ENCODE measurements at places on chromosomes 1 and 21.

GRCh38 chr1:230976825-230977747 is 1.6 kb downstream of the TTC13 start:
- DNase-seq, result no peak

DNA sequence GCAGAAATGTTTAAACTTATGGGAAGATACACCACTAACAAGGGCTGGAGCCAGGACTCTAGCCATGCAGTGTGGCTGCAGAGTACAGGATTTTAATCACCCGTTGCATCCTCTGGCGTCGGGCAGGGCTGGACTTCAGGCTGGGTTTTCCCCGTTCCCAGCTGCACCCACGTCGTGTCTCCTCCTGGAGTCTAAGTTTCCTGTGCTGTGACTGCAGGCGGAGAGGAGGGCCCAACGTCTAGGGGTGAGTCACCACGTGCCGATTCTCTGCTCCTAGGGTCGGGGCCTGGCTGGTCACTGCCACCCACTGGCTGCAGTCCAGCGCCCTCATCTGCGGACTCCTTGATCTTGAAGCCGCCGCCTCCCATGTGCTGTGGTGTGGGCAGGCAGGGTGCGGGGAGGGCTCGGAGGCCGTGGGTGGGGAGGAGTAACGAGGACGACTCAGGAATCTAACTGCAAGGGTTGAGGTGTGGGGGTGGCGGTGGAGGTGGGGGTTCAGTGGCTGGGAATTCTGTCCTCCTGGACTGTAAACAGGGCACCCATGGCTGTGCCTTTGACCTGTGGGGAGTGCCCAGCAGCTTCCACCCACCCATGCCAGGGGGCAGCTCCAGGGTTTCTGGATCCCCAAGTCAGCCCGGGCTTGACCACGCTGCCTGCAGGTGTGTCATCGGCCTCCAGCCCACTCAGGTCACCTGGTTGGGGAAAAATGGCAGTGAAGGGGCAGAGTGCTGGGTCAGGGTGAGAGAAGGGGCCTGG is 77.8 kb downstream of the ALPL start:
- peak; percentile 94 for DNase-seq

GRCh38 chr1:85480566-85480965 is 15.6 kb upstream of the DDAH1 start:
- DNase-seq, result no peak

DNA sequence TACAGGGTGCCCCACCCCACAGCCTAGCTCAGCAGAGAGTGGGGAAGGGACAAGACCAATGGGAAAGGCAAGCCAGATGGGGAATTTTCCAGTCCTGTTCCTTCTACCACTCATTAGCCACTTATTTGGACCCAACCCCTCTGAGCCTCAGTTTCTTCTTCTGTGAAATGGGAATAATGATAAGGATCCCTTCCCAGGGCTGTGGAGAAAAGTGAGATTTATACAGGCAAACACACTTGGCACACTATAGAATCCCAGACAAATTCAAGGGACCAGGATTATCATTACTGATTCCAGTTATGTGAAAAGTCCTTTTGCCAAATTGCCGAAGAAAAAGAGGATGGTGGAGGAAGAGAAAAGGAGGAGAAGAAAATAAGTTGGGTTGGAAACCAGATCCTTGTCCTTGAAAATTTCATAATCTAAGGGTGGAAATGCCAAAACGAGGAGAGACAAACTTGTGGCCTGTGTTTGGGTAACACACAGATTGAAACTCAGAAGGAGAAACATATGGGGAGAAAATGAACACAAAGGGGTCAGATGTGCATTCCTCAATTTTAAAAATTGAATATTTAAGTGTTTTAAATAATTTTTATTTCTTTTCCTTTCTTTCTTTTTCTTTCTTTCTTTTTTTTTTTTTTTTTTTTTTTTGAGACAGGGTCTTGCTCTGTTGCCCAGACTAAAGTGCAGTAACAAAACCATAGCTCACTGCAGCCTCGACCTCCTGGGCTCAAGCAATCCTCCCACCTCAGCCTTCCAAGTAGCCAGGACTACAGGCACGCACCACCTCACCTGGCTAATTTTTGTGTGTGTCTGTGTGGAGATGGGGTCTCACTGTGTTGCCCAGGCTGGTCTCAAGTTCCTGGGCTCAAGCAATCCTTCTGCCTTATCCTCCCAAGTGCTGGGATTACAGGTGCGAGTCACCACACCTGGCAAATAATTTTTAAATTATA is 9.6 kb downstream of the CAPN2 start:
- DNase-seq, result no peak

DNA sequence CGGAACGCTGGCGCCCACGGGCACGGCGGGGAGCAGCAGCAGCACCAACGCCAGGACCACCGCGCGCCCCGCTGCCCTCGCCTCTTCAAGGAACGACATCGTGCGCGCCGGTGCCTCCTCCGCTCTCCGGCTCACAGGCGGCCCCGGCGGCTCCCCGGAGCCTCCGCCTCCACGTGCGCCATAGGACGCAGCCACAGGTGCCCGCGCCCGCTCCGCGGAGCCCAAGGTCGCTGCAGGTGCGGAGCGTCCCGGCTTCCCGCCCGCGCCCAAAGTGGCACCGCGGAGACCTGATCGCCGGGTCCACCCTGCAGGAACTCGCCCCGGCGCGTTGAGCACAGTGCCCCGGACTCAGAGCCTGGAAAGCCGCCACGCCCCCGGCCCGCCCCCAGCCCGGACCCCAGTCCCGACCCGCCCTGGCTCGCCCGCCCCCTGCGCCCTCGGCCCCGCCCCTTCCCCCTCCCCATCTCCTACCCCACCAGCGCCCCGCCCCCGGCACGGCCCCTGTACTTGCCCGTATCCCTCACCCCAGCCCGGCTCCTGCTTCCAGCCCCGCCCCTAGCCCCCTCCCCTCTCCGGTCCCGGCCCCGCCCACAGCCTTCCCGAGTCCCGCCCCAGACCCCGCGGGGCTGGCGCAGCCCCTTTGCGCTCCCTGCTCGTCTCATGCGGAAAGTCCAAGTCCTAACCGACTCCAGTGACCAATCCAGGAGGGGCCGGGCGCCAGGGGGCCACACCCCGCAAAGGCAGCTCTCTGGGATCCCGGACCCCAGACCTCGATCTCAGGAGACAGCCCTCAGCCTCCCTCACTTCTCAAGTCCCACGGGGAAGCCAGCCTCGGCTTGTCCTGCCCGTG is at the start of gene MEGF6:
Gene MEGF6 (minus strand): TSS at position 339 of the 850 bp plus-strand sequence. CDS start 240 bp downstream, at position 99.
- DNase-seq, result peak; percentile 66

DNA sequence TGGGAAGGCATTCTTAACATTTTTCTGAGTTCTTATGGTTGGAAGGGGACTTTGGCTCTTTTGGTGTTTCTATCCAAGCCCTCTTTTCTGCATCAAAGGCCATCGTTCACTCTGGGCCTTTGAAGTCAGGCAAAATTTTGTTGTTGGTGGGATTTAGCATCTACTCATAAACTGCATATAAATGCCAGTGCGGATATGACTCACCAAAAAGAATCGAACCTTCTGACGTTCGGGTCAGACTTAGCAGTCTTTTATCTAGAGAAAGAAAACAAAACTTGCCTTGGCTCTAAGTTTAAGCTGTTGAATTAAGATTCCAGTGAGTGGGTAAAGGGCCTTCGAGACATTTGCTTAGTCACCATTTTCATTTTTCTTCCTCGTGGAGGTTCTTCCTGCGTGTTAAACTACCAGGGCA is 51.4 kb downstream of the EVA1C start:
- DNase-seq, result peak; percentile 97

GRCh38 chr1:116375887-116376728 is 3.1 kb downstream of the ATP1A1 start:
- peak; percentile 85 for DNase-seq

- DNase-seq, result no peak
Observed at GRCh38 chr1:173414136-173414535, 63.0 kb upstream of the PRDX6 start.

GRCh38 chr1:225253173-225253572 is 174.7 kb downstream of the LBR start:
- no peak for DNase-seq

All from cardiac fibroblast (primary cell).